ENCODE measurements at places on chromosomes 1 and 21. TPM values are rescaled to one million over a fixed set of nuclear protein-coding genes. Genes with fewer than 3 reads are reported as not detected.

- H3K27me3 ChIP-seq = no peaks in the 10 kb centered on the region
- no peaks in the 10 kb centered on the region for H3K36me3 ChIP-seq
- H3K4me3 ChIP-seq = no peak overlapping the region
- DNase-seq = no peak
- peaks cover 35% of the 10 kb centered on the region for H3K4me1 ChIP-seq
Measured at GRCh38 chr1:202565890-202566602, 144.2 kb downstream of the SYT2 start.

DNA sequence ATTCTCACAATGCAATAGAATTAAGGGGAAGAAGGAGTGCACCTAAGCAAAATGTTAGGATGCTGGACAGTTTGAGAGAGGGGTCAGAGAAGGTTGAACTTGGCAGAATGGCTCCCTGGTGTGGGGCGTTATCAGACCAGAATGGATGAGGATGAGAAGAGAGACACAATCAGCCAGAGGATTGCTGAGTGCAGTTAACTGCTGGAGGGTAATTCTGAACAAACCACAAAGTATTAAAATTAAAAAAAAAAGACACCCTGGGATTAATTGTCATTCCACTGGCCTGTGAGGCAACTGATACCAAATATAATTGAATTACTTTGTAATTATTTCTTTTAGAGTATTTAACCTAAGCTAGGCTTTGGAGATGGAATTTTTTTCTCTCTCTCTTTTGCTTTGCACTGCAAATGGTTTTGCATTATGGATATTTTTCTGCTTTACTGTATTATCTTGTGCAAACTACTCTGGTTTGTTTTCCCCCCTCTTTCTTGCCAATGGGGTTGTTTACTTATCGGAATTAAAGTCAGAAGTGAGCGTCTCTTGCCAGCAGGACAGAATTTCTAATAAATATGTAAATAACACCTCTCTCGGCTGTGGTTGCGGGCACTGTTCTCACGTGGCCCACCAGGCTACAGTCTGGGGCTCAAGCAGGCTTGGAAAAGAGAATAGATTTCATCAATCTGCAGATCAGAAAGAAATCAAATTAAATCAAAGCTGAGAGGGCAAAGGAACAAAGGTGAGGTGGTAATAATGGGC is 572.9 kb upstream of the CAMK1G start:
- no peak overlapping the region for H3K4me3 ChIP-seq
- H3K36me3 ChIP-seq = no peaks in the 10 kb centered on the region
- H3K4me1 ChIP-seq = no peaks in the 10 kb centered on the region
- H3K27ac ChIP-seq = no peak overlapping the region
- no peak for DNase-seq

DNA sequence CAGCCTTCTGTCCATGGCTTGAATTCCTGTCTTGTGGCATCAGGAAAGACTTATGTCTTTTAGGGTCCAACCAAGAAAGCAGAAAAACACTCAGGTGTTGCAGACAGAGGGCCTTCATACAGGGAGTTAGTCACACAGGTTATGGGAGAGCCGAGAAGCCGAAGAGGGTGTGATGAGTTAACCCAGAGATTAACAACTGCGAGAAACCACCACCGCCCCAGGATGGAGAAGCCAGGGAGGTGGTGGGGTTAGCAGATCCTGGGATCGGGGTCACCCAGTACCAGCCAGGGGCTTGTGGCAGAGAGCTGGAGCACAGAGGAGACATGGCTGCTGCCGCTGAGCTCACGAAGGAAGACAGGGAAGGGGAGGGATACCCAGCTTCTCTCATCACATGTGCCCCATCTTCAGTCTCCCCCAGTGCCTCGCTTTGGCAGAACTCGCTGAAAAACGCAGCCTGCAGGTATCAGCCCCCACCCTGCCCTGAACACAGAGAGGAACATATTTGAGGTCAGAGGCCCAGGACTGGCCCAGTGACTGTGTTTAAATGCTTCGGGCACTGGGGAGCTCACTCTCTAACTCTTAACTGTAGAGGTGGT is 58.7 kb downstream of the RUNX3 start:
- no peak for DNase-seq
- no peak overlapping the region for H3K4me3 ChIP-seq
- H3K4me1 ChIP-seq = no peaks in the 10 kb centered on the region
- peaks cover 20% of the 10 kb centered on the region for H3K27me3 ChIP-seq

- no peak for DNase-seq
- no peak overlapping the region for H3K4me3 ChIP-seq
- H3K36me3 ChIP-seq = no peaks in the 10 kb centered on the region
- H3K4me1 ChIP-seq = no peaks in the 10 kb centered on the region
- H3K27me3 ChIP-seq = no peaks in the 10 kb centered on the region
Measured at GRCh38 chr21:30921129-30921528, 39.7 kb upstream of the KRTAP11-1 start.

DNA sequence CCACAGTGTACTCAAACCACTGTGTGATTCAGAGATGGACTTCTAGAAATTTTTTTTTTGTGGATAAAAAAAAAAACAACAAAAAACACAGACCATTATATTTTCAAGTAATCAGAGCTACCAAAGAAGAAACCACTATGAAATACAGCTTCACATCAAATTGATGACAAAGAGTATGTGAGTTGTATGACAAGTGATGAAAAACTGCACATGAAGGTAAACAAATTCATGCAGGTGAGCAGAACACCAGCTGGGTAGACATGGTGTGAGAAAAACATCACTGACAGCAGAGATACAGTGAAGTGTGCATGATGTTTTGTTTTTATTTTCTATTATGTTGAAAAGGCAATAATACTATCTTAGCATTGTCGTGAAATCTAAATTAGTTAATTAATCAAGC is 8.0 kb upstream of the PTPRC start:
- no peak for DNase-seq
- no peak overlapping the region for H3K4me3 ChIP-seq
- H3K36me3 ChIP-seq = no peaks in the 10 kb centered on the region
- H3K4me1 ChIP-seq = no peaks in the 10 kb centered on the region

- H3K4me3 ChIP-seq = no peak overlapping the region
- no peak for DNase-seq
- H3K36me3 ChIP-seq = no peaks in the 10 kb centered on the region
- no peak overlapping the region for H3K27ac ChIP-seq
- no peaks in the 10 kb centered on the region for H3K27me3 ChIP-seq
Measured at GRCh38 chr1:6298940-6299465, 38.1 kb upstream of the GPR153 start.

DNA sequence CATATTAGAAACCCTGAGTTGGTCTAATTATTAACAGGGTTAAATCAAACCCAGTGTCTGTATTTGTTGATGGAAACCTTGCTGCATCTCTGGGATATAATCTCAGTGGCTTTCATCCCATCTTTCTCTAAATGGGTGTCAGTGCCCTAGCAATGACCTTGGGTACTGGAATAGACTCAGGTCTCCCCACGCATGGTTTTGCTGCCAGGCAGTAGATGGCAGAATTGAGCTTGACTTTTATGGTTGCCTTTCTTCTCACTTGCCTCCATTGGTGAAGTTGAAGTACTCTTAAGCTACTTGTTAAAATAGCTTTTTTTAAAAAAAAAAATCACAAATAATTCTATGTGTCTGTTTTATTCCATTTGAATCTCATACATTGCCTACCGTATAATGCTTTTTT is 81.8 kb upstream of the HMCN1 start:
- H3K4me1 ChIP-seq = no peaks in the 10 kb centered on the region
- H3K4me3 ChIP-seq = no peak overlapping the region
- H3K36me3 ChIP-seq = no peaks in the 10 kb centered on the region
- no peaks in the 10 kb centered on the region for H3K27me3 ChIP-seq
- H3K27ac ChIP-seq = no peak overlapping the region

DNA sequence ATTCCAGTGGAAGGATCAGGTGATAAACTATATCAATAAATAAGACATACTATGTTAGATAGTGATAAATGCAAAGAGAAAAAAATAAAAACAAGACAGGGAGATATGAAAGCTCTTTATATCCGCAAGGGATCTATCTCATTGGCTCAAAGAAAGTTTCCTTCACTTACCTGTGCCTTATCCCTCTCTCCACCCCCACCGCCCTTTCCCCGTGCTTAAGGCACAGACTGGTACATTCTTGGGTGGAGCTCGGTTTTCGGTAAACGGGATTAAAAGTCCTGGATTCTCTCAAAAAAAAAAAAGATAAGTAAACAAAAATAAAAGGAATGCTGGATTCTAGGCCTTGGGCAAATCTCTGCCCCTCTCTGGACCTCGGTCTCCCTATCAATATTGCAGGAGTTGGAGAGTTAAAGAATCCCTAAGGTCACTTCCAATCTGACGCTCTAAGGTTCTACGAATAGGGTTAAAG is 593 bp upstream of the DNAJC16 start:
- H3K36me3 ChIP-seq = peaks cover 12% of the 10 kb centered on the region
- peaks cover 34% of the 10 kb centered on the region for H3K4me1 ChIP-seq
- H3K27ac ChIP-seq = peak overlapping the region; percentile 99
- peak overlapping the region; percentile 69 for H3K4me3 ChIP-seq

DNA sequence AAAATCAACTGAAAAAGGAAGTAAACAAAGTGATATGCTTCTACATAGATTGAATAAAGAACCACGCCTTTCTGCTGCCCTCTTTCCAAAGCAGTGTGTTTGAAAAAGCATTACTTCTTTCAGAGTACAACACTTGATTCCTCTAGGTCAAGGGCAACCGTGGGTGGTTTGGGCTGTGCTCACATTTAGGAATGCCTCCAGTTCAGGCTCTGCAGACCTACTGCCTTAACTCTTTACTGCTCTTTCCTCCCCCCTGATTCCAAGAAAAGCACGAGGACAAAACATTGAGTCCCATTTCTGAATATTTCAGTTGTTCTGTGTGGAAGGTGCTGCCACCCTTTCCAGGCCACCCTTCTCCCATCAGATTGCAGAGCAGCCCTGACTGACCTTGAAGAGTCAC is 45.2 kb downstream of the ADAMTS1 start:
- no peaks in the 10 kb centered on the region for H3K27me3 ChIP-seq
- H3K4me3 ChIP-seq = no peak overlapping the region
- DNase-seq = no peak

DNA sequence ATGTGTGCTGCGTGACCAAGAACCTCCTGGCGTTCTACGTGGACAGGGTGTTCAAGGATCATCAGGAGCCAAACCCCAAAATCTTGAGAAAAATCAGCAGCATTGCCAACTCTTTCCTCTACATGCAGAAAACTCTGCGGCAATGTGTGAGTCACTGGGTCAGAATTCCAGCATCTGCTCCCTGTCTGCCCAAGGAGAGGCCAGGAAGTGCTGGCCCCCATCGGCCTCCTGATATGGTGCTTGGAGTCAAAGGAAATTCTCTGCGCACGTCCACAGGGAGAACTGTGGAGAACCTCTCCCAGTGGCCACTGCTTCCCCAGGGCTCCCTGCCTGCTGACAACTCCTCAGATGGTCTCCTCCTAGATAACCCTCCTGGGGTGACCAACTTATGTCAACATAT is 25.6 kb upstream of the IL20 start:
- no peaks in the 10 kb centered on the region for H3K27me3 ChIP-seq
- no peaks in the 10 kb centered on the region for H3K36me3 ChIP-seq
- no peaks in the 10 kb centered on the region for H3K4me1 ChIP-seq
- H3K27ac ChIP-seq = no peak overlapping the region
- no peak overlapping the region for H3K4me3 ChIP-seq

- H3K36me3 ChIP-seq = no peaks in the 10 kb centered on the region
- no peaks in the 10 kb centered on the region for H3K27me3 ChIP-seq
- H3K27ac ChIP-seq = no peak overlapping the region
- H3K4me3 ChIP-seq = no peak overlapping the region
- DNase-seq = no peak
Measured at GRCh38 chr1:222167111-222167510, 380.8 kb downstream of the HHIPL2 start.

- DNase-seq = no peak
- no peaks in the 10 kb centered on the region for H3K36me3 ChIP-seq
- H3K27ac ChIP-seq = no peak overlapping the region
- H3K4me3 ChIP-seq = no peak overlapping the region
Measured at GRCh38 chr1:190812996-190813395, 335.3 kb upstream of the BRINP3 start.

Gene F11R
- total RNA-seq = 5.6 TPM

Gene ERICH3
- not detected for total RNA-seq

Gene ZNF683
- total RNA-seq = not detected

Gene MPZ
- total RNA-seq = 3.4 TPM

Gene SPRR2F
- total RNA-seq = not detected

Data from gastrocnemius medialis (tissue), 4 donors.